ENCODE measurements at places on chromosomes 4 and X. TPM values are rescaled to one million over a fixed set of nuclear protein-coding genes. Genes with fewer than 3 reads are reported as not detected.

Gene TCEAL7
- 39.1 TPM for total RNA-seq

Gene PAGE1
- total RNA-seq = not detected

Gene PLAC8
- total RNA-seq = 7.8 TPM

Gene PARM1
- 128 TPM for total RNA-seq

GRCh38 chr4:150012851-150013360 is 65.3 kb upstream of the DCLK2 start:
- H3K4me3 ChIP-seq = no peak overlapping the region
- no peaks in the 10 kb centered on the region for H3K27me3 ChIP-seq
- no peaks in the 10 kb centered on the region for H3K36me3 ChIP-seq

GRCh38 chr4:98939892-98940298 is 11.0 kb upstream of the EIF4E start:
- H3K27me3 ChIP-seq = no peaks in the 10 kb centered on the region
- no peak overlapping the region for H3K4me3 ChIP-seq

GRCh38 chr4:88533937-88534750 is 10.6 kb upstream of the PYURF start:
- H3K4me3 ChIP-seq = no peak overlapping the region
- no peak overlapping the region for H3K27ac ChIP-seq
- H3K4me1 ChIP-seq = peaks cover 2% of the 10 kb centered on the region
- no peak for DNase-seq
- no peaks in the 10 kb centered on the region for H3K27me3 ChIP-seq

- no peaks in the 10 kb centered on the region for H3K27me3 ChIP-seq
- H3K4me1 ChIP-seq = no peaks in the 10 kb centered on the region
- H3K4me3 ChIP-seq = no peak overlapping the region
- peak; percentile 56 for DNase-seq
Observed at GRCh38 chrX:17082831-17083230, 136.4 kb downstream of the REPS2 start.

DNA sequence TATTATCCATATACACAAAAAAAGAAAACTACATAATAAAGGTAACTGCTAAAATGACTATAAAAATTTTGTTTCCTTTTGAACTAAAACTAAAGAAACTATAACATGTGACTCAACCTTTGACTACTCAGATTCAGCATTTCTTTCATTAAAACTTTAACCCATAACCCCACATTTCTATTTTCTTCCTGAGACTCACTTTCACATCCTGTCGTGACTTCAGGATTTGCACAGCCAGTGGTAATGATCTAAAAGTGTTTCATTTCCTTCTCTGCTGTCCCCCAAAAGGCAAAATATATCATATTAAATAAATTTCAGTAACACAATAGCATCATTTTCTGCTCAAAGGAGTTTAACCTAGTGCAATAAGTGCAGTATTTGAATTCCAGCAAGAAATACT is 1022.4 kb upstream of the DIAPH2 start:
- H3K27me3 ChIP-seq = no peaks in the 10 kb centered on the region
- DNase-seq = no peak
- H3K27ac ChIP-seq = no peak overlapping the region
- no peaks in the 10 kb centered on the region for H3K36me3 ChIP-seq
- H3K4me3 ChIP-seq = no peak overlapping the region

DNA sequence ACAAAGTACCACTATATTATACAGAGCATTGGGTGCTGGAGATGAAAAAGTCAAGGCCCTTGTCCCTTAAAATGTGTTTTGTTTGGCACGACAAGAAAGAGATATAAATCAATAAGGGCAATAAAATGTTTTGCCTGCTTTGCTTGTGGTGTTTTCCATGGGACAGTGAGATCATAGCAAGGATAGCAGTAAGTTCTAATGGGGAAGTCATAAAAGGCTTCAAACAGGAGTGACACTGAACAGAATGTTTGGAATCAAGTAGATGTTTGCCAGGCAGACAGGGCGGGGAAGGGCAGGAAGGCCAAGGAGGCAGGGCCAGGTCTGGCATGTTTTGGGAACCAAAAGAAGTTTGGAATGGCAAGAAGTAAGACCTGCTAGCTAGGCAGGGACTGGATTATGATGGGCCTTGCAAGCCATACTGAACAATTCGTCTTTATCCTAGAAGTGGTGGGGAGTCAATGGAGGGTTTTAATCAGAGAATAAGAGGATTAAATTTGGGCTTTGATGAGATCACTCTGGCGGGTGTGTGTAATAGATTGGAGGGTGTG is 16.4 kb downstream of the FGF2 start:
- no peaks in the 10 kb centered on the region for H3K4me1 ChIP-seq
- H3K4me3 ChIP-seq = no peak overlapping the region
- DNase-seq = no peak
- no peak overlapping the region for H3K27ac ChIP-seq
- H3K36me3 ChIP-seq = peaks cover 8% of the 10 kb centered on the region
- H3K27me3 ChIP-seq = no peaks in the 10 kb centered on the region
